Mesothelial cell of epicardium (in vitro differentiated cells): ENCODE measurements at places on chromosomes 4 and X.
A peak's percentile ranks its signal among the peaks of the same experiment; 100 is the strongest.

DNA sequence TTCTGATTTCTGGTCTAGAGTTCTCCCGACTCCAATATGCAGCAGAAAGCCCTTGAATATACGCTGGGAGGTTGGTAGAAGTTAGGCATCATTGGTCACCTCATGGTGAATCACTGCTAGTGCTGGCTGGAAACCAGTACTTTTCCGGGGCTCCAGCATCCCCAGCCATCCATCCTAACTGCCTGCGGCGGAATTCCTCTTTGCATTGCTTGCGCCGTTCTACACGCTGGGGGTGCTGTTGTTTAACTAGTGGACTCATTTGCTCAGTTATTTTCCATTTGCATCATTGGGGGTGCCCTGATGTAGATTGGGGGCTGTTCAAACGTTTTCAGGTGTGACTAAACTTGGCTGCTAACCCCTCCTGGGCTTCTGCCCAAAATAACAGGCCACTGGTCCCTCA, 23.3 kb upstream of the GPR50 start:
- no peak overlapping the region for H3K27ac ChIP-seq
- no peaks in the 10 kb centered on the region for H3K36me3 ChIP-seq
- peaks cover 55% of the 10 kb centered on the region for H3K27me3 ChIP-seq
- H3K4me1 ChIP-seq: no peaks in the 10 kb centered on the region

DNA sequence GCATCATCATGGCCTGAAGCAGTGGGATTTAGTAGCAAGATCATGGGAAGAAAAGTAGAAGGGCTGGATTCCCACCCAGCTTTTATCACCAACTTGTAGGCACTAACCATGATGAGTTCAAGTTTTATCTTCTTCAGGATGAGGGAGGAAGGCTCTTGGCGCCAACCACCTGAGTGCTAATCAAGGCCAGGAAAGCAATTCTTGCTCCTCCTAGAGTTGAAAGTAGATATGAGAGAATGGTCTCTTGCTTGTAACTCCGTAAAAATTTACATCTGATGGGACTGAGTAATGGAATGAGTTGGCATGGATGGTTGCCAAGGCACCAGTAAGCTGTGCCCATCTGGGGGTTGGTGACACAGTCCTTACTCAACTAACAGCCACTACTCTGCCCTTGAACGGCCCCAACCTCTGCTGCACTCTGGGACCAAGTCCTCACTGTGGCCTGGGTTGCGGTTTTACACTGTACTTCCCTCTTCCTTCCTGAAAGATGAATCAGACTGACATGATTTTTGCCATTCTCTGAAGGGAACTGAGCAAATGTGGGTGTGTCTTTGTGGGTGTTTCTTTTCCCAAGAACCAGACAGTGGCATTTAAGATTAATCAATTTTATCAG, 39.4 kb upstream of the NDP start:
- no peak for DNase-seq
- no peak overlapping the region for H3K4me3 ChIP-seq
- no peaks in the 10 kb centered on the region for H3K27me3 ChIP-seq
- H3K27ac ChIP-seq: no peak overlapping the region

DNA sequence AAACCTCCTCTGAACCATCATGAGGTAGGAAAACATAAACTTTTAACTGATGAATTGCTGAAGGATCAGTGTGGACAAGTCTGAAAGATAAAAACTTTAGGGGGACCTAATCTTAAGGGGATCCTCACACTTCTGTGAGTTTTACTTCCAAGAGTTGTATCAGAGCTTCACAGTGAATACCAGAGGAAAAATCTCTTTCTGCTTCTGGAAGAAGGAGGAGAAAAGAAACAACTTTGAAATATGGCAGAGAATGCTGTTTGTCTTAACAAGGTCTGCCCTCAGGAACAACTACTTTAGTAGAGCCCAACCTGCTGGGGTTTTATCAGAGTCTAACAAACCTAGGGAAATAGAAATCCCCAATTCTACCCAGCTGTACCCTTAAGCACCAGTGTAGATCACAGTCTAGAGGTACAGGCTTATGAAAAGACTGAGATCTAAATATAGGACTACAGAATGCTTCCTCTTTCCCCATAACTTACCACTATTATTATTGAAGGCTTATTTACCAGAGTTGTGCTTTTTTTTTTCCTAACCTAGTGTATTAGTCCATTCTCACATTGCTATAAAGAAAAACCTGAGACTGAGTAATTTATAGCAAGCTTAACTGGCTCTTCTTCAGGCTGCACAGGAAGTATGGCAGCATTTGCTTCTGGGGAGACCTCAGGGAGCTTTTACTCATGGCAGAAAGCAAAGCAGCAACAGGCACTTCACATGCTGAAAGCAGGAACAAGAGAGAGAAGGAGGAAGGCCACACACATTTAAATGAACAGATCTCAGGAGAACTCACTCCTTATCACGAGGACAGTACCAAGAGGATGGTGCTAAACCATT, 167.9 kb downstream of the CAMK2D start:
- H3K27me3 ChIP-seq: no peaks in the 10 kb centered on the region
- no peak overlapping the region for H3K27ac ChIP-seq
- peaks cover 13% of the 10 kb centered on the region for H3K36me3 ChIP-seq

DNA sequence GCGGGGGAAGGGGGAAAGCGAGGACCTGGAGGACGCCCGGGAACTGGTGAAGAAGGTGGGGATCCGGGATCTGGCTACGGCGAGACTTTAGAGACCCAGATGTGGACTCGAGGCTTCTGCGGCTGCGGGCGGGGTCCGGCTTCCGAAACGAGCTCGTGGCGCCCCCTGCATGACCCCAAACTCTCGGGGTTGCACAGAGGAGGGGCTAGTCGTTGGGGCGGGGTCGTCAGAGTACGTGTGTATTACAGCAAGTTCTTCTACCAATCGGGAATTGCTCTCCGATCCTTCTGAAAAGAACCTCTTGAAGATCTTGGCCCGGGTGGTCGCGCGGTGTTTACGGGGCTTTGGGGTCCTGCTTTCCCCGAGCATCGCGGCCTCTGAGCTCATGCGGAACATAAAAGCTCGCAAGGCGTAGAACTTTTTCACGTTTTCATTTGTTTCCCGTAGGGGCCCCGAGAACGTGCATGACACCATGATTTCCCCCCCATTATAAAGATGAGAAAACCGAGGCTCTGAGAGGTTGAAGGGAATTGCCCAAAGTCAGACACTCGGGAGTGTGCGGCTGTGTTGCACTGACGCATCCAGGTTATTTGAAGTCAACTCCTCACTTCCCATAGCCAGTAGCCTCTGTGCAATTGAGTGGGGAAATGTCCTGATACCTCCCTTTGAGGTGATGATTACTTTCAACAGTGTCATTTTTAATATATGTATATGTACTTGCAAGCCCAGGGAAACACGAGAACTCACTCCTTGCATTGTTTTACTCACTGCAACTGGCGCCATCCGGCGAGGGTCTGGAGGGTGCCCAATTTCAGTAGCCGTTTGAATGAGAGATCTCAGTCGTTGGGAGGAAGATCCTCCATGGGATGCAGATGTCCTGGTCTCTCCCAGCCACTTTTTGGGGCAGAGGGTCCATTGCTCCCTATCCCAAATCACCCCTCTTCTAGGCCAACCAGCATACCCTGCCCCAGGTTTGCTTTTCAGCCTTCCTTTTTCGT, at the start of gene BEND4:
BEND4 (minus strand) TSS at position 149 of the 998 bp plus-strand sequence. CDS start 512 bp downstream, outside the sequence.
- DNase-seq: no peak
- H3K36me3 ChIP-seq: no peaks in the 10 kb centered on the region
- H3K27ac ChIP-seq: no peak within 1 kb of the TSS
- peaks cover 76% of the 10 kb centered on the region for H3K27me3 ChIP-seq
- H3K4me1 ChIP-seq: peaks cover 6% of the 10 kb centered on the region
- H3K4me3 ChIP-seq: peak within 1 kb of the TSS; percentile 69

- H3K4me1 ChIP-seq: no peaks in the 10 kb centered on the region
- H3K27me3 ChIP-seq: peaks cover 3% of the 10 kb centered on the region
These were observed 76.1 kb downstream of the SLC9A6 start for GRCh38 chrX:136061286-136061685.
